Stimulated activated CD8-positive, alpha-beta memory T cell treated with anti-CD3 and anti-CD28 coated beads, Interleukin-4, amount 100 ng/mL, for 1 hour (primary cell): ENCODE measurements at places on chromosomes 5 and 9.

DNA sequence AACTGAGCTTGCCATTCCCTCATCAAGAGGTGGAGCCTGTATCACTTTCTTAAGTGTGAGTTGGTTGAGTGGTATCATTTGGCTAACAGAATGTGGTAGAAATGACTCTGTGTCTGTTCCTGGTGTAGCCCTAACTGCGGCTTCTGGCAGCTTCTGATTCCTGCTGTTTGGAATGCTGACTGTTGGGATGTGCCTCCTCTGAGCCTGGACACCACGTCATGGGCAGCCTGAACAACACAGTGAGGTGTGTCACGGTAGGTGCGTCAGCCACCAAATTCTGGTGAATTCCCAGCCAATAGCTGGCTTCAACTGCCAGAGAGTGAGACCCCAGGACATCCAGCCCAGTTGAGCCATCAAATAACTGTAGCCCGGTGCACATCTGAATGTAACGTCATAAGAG, 6.1 kb upstream of the C9orf152 start:
- no peak for DNase-seq

DNA sequence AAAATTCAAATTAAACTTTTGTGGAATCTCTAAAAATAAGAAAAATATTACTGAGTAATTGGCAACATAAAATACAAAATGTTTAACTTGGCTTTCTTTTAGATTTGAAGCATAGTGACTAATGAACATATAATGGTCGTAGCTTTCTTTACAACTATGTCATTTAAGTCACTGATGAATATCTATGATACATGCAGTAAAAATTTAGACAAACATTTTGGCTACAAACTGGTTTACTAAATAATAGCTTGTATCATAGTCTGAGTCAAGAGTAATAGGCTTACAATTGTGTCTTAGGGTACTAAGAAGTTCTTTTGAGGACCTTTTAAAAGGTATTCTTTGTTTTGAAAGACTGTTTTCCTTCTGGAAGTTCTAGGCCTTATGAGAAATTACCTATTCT, 2.0 kb upstream of the APC start:
- DNase-seq = no peak

GRCh38 chr9:108911820-108912219, 22.1 kb downstream of the ELP1 start:
- no peak for DNase-seq

DNA sequence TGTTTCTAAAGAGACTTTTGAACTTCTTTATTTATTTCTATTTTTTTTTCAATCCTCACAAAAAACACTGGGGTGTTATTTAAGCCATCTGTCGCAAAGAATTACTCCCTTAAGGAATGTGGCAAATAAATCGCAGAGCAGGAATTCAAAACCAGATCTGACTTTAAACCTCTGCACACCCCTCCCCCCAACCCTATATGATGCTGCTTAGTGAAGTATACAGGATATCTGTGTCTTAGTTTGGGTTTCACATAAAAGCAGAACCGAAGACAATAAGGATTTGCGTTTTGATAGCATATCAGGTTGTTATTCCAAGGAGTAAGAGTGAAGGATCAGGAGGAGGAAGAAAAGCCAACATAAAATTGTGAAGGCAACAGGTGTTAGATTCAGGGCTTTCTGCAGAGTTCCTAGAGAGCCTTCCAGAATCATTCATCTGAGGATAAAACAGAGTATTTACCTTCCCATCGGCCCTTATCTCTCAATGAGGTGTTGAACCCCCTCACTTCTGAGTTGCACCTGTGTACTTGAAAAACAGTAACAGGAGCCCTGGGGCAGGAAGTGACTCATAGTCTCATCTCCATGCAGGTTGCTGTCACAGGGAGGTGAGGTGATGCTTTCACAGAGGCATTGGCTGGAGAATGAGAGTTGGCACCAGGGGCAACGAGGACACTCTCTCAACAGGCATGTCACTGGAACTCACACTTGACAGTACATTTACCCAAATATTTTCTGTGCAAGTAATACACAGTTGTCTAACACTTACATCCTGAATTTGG, 33.5 kb upstream of the DMRT3 start:
- DNase-seq = no peak

DNA sequence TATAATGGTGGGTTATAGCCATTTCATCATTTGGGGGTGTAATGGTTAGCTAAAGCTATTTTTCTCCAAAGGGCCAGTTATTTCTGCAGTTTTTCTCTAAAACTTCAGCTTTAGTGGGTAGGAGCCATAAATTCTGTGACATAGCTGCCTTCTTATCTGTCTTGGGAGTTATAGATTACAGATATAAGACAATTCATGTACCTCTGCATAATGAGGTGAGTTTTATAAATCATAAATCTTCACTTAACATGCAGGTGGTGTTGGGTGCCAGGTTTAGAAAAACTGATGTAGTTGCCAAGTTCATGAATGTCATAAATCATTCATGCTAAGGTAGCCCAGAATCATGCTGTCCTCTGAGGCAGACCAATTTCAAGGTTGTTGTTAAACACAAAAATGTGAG, 10.0 kb upstream of the HSPA9 start:
- DNase-seq = no peak

GRCh38 chr9:131997779-131998178, 81.9 kb downstream of the MED27 start:
- DNase-seq = no peak

- DNase-seq = no peak
Measured at GRCh38 chr5:142746532-142747433, 23.4 kb upstream of the ARHGAP26 start.

DNA sequence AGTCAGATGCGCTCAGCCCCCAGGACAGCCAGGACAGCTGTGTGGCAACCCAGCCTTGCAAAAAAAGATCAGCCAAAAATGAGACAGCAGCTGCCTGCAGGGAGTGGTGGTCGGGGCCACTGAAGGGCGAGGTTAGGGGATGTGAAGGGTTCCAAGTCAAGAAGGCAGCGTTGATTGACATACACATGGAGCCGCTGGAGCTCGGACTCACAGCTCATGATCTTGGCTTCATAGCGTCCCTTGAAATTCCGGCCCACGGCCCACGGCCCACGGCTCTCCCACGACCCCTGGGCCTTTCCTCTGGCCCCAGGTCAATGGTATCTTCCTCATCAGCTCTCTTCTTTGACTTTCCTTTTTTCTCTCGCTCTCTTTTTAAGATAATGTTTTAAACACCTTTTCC, 390.0 kb upstream of the IRX4 start:
- DNase-seq = no peak

- DNase-seq = no peak
Measured at GRCh38 chr5:75031366-75031765, 21.0 kb downstream of the GCNT4 start.

- no peak for DNase-seq
Measured at GRCh38 chr5:77250021-77250420, 39.5 kb downstream of the PDE8B start.

GRCh38 chr5:39631958-39632357, 207.2 kb upstream of the DAB2 start:
- DNase-seq = no peak

- no peak for DNase-seq
Measured at GRCh38 chr9:68476847-68477246, 63.8 kb downstream of the TMEM252 start.

DNA sequence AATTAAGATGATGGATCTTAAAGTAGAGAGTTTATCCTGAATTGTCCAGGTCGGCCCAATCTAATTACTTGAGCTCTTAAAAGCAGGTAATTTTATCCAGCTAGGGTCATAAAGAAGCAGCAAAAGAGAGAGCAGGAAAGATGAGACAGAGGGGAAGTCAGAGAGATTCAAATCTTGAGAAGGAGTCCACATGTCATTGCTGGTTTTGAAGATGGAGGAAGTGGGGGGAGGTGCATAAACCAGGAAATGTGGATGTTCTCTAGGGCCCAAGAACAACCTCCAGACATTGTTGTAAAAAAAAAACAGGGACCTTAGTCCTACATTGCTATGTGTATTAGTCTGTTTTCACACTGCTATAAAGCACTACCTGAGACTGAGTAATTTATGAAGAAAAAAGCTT, 66.4 kb downstream of the SLCO4C1 start:
- DNase-seq = no peak

GRCh38 chr9:1101846-1102641, 51.9 kb downstream of the DMRT2 start:
- no peak for DNase-seq

DNA sequence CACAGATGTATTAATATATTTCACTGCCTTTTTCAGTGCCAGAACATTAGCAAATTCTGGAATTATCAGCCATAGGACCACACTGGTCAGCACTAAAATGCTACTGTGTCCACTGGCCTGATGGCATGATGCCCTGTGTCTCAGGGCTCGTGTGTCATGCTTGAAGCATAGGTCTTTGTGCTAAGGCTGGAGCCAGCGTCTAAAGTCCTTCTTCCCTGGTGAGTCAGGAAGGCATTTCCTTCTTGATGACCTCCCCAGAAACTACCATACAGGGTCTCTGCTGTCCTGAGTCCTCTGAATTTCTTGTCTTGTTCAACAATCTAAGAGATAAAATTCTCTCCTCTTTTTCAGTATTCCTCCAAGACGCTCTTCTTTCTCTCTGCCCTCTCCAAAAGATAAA, 489.9 kb downstream of the PSAT1 start:
- DNase-seq = no peak

DNA sequence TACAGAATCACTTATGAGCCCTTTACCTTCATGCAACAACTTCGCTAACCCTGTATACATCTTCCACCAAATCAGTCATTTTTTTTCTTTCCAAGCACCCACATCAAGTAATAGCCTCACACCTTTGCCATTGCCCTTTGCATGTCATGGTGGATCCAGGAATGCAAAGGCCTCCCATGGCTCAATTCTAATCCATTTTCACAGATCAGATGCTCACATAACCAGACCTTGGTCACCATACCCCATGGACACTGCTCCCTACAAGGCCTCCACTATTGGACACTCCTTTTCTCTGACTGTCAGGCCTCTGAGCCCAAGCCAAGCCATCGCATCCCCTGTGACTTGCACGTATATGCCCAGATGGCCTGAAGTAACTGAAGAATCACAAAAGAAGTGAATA, 179.5 kb downstream of the RASEF start:
- no peak for DNase-seq

GRCh38 chr5:35153375-35153932, 76.8 kb downstream of the PRLR start:
- no peak for DNase-seq

DNA sequence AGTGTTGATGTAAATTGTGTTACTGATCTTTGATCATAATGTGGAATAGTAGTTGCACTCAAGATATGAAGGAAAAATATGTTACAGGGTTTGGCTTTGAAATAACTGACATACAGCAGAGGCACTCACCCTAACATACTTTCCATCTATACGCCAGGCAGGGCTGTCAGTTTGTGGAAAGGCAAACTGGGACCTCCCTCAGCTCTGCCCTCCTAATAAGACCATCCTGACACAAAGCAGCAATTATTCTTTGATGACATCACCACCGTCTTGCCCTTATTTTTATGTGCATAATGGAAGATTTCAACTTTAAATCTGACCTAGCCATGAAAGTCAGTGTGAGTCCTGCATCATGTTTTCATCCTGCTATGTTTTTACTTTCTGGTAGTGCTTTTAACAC, 42.9 kb downstream of the ITGA1 start:
- no peak for DNase-seq

GRCh38 chr9:116417464-116417863, 263.9 kb downstream of the PAPPA start:
- DNase-seq = no peak

DNA sequence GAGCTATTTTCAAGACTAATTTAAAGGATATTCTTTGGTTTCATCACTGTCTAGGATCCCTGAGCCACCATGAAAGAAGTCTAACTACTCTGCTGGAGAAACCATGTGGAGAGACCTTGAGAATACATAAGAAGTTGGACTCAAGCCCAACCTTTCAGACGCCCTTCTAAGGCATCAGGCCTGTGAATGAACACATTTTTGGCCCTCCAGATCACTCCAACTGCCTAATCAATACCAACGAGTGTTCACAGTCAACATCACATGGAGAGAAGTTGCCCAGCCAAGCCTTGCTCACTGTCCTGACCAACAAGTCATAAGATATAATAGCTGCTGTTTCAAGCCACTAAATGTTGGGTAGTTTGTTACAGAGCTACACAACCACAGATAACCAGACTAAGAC, 100.7 kb downstream of the EPB41L4A start:
- DNase-seq = no peak

DNA sequence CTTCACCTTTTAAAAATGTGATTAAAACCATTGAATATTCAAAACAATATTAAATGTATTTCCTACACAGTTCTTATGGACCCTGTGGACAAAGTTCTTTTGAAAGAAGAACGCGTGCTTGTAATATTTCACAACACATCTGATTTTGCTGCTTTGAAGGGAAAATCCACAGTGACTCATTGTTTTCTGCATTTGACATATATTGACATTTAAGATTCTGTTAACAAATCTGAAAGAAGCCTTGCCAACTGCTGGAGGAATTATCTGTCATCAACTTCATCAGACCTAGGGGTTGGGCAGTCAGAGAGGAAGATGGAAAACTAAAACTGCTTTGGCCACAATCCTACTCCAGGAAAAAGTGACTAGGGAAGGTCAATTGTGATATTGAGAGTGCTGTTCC, 56.9 kb upstream of the RASEF start:
- DNase-seq = no peak

DNA sequence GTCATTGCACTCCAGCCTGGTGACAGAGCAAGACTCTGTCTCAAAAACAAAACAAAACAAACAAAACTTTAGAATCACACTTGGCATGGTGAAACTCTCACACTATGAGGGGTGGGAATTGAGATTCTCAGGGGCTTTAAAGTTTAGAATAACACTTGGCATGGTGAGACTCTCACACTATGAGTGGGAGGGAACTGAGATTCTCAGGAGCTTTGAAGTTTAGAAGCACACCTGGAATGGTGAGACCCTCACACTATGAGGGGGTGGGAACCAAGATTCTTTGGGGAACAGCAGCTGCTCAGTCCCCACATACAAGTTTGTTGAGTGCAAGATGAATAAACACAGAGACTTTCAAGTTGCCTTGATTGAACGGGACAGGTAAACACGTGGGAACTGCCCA, 149.4 kb downstream of the HSD17B3 start:
- no peak for DNase-seq

DNA sequence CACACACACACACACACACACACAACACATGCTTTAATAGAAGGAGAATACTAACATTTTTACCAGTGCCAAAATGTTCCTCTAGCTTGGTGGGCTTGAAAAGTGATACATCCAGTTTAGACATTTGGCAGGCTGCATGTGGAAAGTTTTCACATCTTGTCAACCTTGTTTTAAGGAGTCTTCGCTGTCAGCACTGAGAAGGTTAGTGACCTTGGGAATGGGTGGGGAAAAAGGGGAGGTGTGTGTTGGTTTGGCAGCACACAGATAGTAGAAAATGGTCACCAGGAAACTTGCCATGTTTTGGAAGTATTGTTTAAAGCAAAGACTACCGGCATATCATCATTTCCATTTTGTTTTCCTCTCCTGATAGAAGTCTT, 346.5 kb upstream of the ADAMTSL1 start:
- no peak for DNase-seq

DNA sequence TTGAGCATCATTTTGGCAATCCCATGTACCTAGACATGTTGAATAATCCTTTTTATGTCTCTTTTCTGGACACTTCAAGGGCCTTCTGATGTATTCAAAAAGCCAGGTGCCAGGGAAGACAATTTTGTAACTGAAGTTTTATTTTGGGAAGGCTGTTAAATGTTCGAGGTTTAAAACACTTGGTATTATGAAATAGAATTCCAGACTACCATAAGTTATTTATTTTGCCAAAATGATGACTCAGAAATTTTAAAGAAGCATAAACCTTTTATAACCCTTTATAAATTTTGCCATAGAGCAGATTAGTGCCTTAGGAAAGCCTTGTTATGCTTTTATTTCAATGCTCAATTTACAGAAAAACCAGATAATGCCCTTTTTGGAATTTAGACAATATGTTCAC, 30.3 kb upstream of the UHRF2 start:
- DNase-seq = no peak

- DNase-seq = no peak
Measured at GRCh38 chr9:18820566-18821095, 212.4 kb downstream of the SAXO1 start.
